ENCODE measurements at places on chromosomes 1 and 21. TPM values are rescaled to one million over a fixed set of nuclear protein-coding genes. Genes with fewer than 3 reads are reported as not detected.

Gene SUMO3
- 84.2 TPM for total RNA-seq

Gene KDM5B
- total RNA-seq: 42.2 TPM

Gene CCDC181
- total RNA-seq: 1.2 TPM

Gene RHOC
- 122 TPM for total RNA-seq

Gene C1orf87
- total RNA-seq: 5.1 TPM

Gene LINGO4
- total RNA-seq: 0.74 TPM

Gene FGR
- total RNA-seq: 229 TPM

DNA sequence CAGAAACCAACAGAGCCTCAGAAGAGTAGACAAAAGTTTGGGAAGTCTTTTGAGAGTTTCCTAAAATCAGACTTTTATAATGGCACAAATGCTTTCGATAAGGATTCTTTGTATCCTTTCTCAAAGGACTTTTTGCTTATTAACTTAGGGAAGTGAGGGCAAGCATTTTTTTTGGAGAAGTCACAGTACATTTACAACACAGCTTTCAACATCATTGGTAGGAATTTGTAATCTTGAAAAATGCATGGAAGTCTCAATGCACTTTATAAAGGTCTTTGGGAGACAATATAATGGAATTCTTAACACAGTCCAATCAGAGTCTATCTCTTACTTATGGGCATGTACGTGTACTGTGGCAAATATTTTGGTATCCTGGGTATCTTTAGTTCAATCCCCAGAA lies 325.8 kb upstream of the NR5A2 start:
- DNase-seq: no peak
- H3K27me3 ChIP-seq: no peaks in the 10 kb centered on the region
- H3K27ac ChIP-seq: no peak overlapping the region
- H3K4me3 ChIP-seq: no peak overlapping the region
- no peaks in the 10 kb centered on the region for H3K36me3 ChIP-seq
- no peaks in the 10 kb centered on the region for H3K4me1 ChIP-seq

DNA sequence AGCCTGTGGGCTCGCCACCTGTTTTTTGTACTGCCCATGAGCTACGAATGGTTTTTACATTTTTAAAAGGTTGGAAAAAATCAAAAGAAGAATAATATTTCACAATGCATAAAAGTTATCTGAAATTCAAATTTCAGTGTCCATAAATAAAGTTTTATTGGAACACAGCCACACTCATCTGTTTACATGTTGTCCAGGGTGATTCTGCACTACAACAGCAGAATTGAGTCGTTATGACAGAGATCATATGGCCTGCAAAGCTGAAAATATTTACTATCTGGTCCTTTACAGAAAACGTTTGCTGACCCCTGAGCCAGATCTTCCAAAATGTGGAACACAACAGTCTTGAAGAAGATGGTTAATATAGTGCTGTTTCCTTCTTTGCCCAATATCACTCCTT lies 89.4 kb downstream of the TM2D1 start:
- H3K27me3 ChIP-seq: no peaks in the 10 kb centered on the region
- no peak overlapping the region for H3K27ac ChIP-seq
- no peaks in the 10 kb centered on the region for H3K36me3 ChIP-seq
- H3K4me1 ChIP-seq: no peaks in the 10 kb centered on the region
- no peak overlapping the region for H3K4me3 ChIP-seq
- DNase-seq: no peak

DNA sequence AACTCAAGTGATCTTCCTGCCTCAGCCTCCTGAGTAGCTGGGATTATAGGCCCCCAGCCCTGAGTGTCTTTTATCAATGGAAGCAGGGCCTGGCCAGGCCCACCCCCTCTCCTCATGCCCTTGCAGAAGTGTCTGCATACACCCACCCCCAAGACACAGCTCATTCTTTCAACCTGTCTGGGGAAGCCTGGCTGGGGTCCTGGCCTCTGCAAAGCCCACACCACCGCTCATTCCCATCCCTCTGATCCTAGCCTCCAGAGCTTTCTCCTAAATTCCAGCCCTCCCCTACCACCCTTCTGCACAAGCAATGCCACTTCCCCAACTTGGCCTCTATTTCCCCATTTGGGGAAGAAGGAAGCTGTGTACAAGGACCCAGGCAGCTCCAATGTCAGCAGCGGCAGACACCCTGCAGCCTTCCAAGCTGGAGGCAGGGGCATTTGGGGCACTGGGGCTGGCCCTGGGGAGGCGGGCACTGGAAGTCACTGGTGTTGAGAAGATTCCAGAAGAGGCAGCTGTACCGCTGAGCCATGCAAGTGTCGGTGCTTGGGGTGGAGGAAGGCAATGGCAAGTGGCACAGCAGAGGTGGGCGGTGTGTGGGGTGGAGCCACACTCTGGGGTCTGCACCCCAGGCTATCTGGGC lies 33.7 kb upstream of the ARF1 start:
- DNase-seq: no peak
- no peak overlapping the region for H3K27ac ChIP-seq
- no peak overlapping the region for H3K4me3 ChIP-seq
- H3K27me3 ChIP-seq: no peaks in the 10 kb centered on the region
- no peaks in the 10 kb centered on the region for H3K36me3 ChIP-seq

GRCh38 chr21:41770901-41771624 lies 4.2 kb upstream of the RIPK4 start:
- H3K36me3 ChIP-seq: no peaks in the 10 kb centered on the region
- H3K27me3 ChIP-seq: peaks cover 24% of the 10 kb centered on the region
- DNase-seq: no peak
- H3K4me3 ChIP-seq: no peak overlapping the region
- no peak overlapping the region for H3K27ac ChIP-seq

- H3K4me3 ChIP-seq: no peak overlapping the region
- H3K27me3 ChIP-seq: no peaks in the 10 kb centered on the region
- H3K27ac ChIP-seq: no peak overlapping the region
- no peaks in the 10 kb centered on the region for H3K4me1 ChIP-seq
- H3K36me3 ChIP-seq: no peaks in the 10 kb centered on the region
- DNase-seq: no peak
Observed at GRCh38 chr1:154652893-154653292, 44.9 kb upstream of the ADAR start.

GRCh38 chr1:30798389-30799232 lies 41.0 kb upstream of the LAPTM5 start:
- peak; percentile 61 for DNase-seq
- no peaks in the 10 kb centered on the region for H3K27me3 ChIP-seq
- peaks cover 33% of the 10 kb centered on the region for H3K4me1 ChIP-seq
- H3K27ac ChIP-seq: peak overlapping the region; percentile 75

DNA sequence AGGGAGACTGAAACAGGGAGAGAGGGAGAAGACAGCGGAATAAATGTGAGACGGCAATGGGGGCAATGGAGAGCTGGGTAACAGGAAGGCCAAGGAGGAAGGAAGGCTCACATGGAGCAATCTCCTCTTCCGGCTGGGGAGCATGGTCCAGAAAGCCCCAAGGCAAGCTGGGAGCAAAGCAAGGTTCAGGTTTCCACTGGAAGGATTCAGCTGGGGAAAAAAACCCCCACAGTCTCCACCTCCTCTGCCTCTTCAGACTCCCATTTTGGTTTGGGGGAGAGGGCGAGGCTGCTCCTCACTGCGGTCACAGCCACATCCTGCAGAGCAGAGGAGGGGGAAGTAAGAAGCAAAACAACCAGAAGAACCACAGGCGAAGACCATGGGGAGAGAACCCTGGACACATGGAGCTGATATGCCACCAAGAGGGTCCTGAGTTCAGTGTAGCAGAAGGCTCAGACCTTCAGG lies 650 bp downstream of the TNFAIP8L2 start:
- peak overlapping the region; percentile 81 for H3K27ac ChIP-seq
- peaks cover 5% of the 10 kb centered on the region for H3K4me1 ChIP-seq
- H3K4me3 ChIP-seq: peak overlapping the region; percentile 14
- DNase-seq: peak; percentile 45

GRCh38 chr21:42336054-42336453 lies 14.7 kb downstream of the TFF2 start:
- H3K27ac ChIP-seq: no peak overlapping the region
- DNase-seq: no peak
- no peak overlapping the region for H3K4me3 ChIP-seq
- no peaks in the 10 kb centered on the region for H3K27me3 ChIP-seq

GRCh38 chr1:50197216-50197615 lies 88.5 kb downstream of the ELAVL4 start:
- no peaks in the 10 kb centered on the region for H3K36me3 ChIP-seq
- no peaks in the 10 kb centered on the region for H3K4me1 ChIP-seq
- H3K4me3 ChIP-seq: no peak overlapping the region
- no peak overlapping the region for H3K27ac ChIP-seq

- no peak overlapping the region for H3K4me3 ChIP-seq
- DNase-seq: no peak
- H3K27ac ChIP-seq: no peak overlapping the region
- no peaks in the 10 kb centered on the region for H3K27me3 ChIP-seq
- no peaks in the 10 kb centered on the region for H3K4me1 ChIP-seq
Observed at GRCh38 chr1:59917026-59917784, 9.4 kb downstream of the CYP2J2 start.

GRCh38 chr1:113253187-113253586 lies 137.1 kb upstream of the MAGI3 start:
- H3K27me3 ChIP-seq: no peaks in the 10 kb centered on the region
- H3K4me3 ChIP-seq: no peak overlapping the region

- no peak for DNase-seq
- H3K4me3 ChIP-seq: no peak overlapping the region
- no peaks in the 10 kb centered on the region for H3K36me3 ChIP-seq
- H3K27me3 ChIP-seq: no peaks in the 10 kb centered on the region
- H3K27ac ChIP-seq: no peak overlapping the region
Observed at GRCh38 chr21:45111703-45112102, 37.3 kb downstream of the ADARB1 start.

DNA sequence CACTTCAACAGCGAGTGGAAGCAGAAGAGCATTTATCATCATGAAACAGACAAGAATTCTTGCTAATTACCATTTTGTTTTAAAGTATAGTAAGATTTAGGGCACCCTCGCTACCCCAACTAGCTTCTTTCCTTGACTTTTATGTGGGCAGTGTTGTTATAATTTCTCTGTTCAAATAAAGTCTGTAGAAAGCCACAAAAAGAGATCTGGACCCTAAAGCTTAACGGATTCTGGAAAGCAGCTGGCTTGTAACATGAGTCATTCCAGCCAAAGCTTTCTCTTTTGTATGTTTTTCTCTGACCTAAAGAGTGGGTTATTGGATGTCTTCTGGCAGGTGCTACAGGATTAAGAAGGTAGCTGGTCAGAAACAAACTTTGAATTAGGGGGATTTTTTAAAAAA lies 37.4 kb downstream of the RUNX1 start:
- peaks cover 5% of the 10 kb centered on the region for H3K4me1 ChIP-seq
- H3K27me3 ChIP-seq: no peaks in the 10 kb centered on the region
- H3K4me3 ChIP-seq: no peak overlapping the region
- H3K36me3 ChIP-seq: no peaks in the 10 kb centered on the region

- no peak overlapping the region for H3K27ac ChIP-seq
- H3K4me1 ChIP-seq: no peaks in the 10 kb centered on the region
- H3K36me3 ChIP-seq: no peaks in the 10 kb centered on the region
- no peaks in the 10 kb centered on the region for H3K27me3 ChIP-seq
- no peak for DNase-seq
Observed at GRCh38 chr21:42988236-42988965, 14.0 kb downstream of the PKNOX1 start.

DNA sequence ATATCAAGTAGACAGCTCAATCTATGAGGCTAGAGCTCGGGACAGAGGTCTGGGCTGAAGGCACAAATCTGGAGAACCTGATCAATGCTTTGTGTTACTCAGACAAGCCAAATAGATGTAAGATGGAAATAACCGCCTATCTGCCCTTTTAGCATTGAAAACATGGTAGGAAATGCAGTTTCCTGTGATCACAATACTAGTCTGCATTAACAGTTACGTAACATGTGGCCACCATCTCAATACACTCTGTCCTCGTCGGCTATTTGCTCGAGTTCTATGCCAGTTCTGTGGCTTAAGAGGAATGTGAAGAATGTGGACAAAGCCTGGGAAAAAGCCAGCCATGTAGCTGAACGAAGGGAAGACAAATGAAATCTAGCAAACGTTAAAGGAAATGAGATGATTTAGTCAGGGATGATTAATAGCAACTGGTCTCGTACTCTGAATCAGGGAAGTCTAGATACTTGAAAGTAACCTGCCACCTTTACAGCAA lies 73.3 kb downstream of the HSF2BP start:
- H3K36me3 ChIP-seq: no peaks in the 10 kb centered on the region
- H3K4me3 ChIP-seq: no peak overlapping the region
- DNase-seq: peak; percentile 82
- H3K27me3 ChIP-seq: no peaks in the 10 kb centered on the region

GRCh38 chr1:193070942-193071341 lies 11.5 kb downstream of the RO60 start:
- H3K27ac ChIP-seq: no peak overlapping the region
- no peaks in the 10 kb centered on the region for H3K36me3 ChIP-seq
- peaks cover 9% of the 10 kb centered on the region for H3K4me1 ChIP-seq
- DNase-seq: no peak

- no peak for DNase-seq
- no peaks in the 10 kb centered on the region for H3K27me3 ChIP-seq
- H3K4me3 ChIP-seq: no peak overlapping the region
- H3K36me3 ChIP-seq: no peaks in the 10 kb centered on the region
- no peak overlapping the region for H3K27ac ChIP-seq
Observed at GRCh38 chr21:32807717-32808380, 36.3 kb upstream of the PAXBP1 start.

DNA sequence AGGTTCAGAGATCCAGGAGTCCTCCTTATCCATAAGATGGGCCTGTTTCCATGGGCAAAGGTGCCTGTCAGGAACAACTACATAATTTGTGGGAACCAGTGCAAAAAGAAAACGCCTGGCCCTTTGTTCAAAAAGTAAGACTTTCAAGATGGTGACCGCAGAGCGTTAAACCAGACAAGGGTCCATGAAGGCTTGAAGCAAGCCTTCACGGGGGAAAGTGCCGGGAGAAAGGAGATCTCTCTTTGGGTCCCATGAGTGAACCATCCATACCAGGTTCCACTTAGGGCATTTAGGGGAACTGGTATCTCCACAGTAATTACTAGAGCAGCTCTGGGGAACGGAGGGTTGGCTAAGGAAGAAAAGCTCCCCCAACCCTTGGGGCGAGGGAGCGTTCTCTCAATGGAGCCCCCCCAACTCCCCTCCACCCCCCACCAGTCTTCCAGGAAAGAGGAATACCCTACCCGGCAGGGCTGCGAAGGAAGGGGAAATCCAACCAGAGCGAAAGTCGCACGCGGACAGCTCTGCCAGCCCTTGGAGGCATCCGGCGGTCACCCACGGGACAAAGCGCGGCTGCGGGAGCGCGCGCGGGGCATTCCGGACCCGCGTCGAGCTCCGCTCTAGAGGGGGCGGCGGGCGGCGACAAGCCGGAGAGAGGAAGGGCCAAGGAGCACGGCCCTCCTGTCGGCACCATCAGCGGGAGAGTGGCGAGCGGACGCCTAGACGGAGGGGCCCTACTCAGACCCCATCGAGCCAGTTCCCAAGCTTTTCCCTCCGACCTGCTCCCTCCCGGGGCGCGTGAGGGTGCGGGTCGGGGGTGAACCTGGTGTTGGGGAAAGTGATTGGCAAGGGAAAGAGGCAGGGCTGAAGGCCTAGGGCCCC lies 687 bp upstream of the RASSF5 start:
- H3K4me1 ChIP-seq: peaks cover 70% of the 10 kb centered on the region
- H3K36me3 ChIP-seq: no peaks in the 10 kb centered on the region
- H3K4me3 ChIP-seq: peak overlapping the region; percentile 82
- DNase-seq: peak; percentile 49
